ENCODE measurements at places on chromosomes 7 and 10. TPM values are rescaled to one million over a fixed set of nuclear protein-coding genes. Genes with fewer than 3 reads are reported as not detected.

TMEM209 gene
- total RNA-seq: 19.3 TPM

DNA sequence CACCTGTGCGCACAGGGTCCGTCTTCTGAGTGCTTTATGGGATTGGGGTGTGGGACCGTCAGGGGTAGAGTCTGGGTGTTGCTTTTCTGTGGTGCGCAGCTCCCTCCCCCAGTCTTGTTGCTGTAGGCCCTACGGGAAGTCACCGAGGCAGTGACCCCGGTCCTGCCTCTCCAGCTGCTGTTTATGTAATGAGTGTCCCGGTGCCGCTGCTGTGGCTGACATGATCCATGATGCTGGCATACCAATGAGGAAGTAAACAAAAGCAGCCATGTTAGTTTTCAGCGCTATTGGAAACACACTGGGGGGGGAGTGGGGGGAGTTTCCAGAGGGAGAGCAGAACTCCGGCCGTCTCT lies 1.1 kb downstream of the TRIM8 start:
- no peak for DNase-seq

FRG2B gene
- 0.39 TPM for total RNA-seq

DNA sequence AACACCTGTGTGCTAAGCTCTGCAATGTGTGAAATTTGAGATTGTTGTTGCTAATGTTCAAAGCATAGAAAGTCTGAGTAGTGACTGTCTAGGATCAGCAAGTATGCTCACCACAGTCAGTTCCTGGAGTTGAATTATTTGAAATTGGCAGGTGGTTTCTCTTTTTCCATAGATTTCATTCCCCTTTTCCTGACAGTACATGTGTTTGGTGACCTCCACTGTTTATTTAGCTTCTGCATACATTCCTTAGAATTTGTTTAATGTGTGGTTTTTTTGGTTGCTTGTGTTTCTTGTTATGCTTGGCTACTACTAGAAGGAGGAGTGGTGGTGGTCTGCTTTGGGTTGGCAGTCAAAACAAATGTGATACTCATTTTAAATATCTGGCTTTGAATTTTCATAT lies 52.3 kb downstream of the FOXP2 start:
- DNase-seq: no peak

DNA sequence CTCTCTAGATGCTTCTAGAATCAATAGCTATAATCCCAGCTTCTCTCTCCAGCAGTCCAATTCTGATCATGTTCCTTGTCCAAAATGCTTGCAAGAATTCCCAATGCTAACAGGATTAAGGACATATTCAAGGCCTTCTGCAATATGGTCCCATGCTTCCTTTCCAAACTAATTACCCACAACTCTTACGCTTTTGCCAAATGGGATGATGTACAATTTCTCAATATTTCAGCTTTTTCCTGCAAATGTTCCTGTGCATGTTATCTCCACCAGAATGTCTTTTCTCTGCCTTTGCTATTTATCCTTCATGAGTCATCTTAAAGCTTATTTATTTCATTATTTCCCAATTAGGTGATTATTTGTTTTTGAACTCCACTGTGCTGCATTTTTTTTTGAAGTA lies 556.4 kb downstream of the SORCS1 start:
- no peak for DNase-seq

Measured in RPMI7951 (cell line).